Fibroblast of skin of right biceps (primary cell): ENCODE measurements at places on chromosomes 5 and 9.

- DNase-seq = peak; percentile 74
Observed at GRCh38 chr9:85258823-85259370, 482.9 kb downstream of the AGTPBP1 start.

- no peak for DNase-seq
Observed at GRCh38 chr9:132577119-132577518, 5.3 kb upstream of the BARHL1 start.

DNA sequence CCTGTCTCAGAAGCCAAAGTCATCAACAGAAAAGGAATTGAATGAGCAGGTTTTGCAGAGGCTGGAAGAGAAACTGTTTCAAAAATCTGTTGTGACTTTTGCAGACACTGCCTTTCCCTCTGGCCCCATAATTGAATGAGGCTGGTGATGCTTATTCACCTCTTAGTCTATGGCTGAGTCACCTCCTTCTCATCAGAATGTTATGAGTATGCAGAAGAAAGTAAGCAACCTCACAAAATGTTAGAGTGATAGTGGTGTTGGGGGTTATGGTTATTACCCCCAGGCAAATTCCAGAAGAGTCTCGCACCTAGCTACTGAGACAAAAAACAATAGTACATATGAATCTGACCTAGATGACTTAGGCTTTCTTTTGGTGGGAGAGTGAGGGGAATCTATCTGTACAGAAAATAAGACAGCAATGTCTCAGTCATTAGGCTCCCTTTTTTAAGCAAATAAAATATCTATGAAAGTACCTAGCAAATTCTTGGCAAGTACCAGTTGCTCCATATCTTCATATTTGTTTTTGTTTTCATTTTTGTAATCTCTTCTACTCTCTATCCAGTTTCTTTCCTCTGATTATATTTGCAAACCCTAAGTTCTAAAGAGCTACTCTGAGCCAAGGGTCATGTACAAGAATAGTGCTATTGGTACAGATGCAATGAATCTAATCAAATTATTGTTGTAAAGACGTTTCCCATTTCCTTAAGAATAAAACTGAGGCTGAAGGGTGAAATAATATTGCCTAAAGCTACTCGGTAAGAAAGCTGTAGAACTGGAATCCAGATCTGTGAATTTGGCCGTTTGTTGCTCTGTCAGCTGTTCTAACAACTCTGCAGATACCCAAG is 498.1 kb upstream of the TNC start:
- peak; percentile 99 for DNase-seq

DNA sequence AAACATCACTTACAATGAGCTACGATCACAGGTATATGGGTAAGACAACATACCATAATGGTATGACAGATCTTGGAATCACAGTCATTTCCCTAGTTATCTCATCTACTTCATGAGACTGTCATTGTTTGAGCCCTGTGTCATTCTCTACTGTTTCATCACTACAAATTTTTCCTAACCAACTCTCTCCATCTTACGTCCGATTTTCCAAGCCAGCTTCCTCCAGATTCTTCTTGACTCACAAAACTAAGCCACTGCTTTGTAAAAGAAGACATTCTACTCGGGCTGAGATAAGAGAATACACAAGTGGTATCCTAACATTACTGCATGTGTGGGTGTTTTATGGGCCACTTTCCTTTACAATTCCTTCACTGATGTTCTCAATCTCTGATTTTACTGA is 49.6 kb downstream of the SERINC5 start:
- peak; percentile 10 for DNase-seq
